ENCODE measurements at places on chromosomes 3 and 15. TPM values are rescaled to one million over a fixed set of nuclear protein-coding genes. Genes with fewer than 3 reads are reported as not detected.

DNA sequence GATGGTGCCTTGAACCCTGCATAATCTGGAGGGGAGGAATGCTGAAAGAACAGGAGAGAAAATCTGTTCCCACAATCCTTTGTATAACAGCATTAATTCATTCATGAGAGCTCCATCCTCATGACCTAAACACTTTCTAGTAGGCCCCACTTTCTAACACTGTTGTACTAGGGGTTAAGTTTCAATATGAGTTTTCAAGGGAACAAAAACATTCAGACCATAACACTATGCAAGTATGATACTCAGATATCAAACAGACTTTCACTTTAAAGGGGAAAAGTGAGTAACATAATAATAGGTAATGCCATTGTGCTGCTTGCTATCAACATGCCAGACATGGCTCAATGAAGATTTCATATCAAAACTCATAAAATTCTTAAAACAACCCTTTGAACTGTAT lies 32.4 kb upstream of the PLSCR2 start:
- no peak overlapping the region for H3K4me3 ChIP-seq
- DNase-seq = no peak
- H3K27me3 ChIP-seq = no peaks in the 10 kb centered on the region
- H3K36me3 ChIP-seq = no peaks in the 10 kb centered on the region
- H3K27ac ChIP-seq = no peak overlapping the region

DNA sequence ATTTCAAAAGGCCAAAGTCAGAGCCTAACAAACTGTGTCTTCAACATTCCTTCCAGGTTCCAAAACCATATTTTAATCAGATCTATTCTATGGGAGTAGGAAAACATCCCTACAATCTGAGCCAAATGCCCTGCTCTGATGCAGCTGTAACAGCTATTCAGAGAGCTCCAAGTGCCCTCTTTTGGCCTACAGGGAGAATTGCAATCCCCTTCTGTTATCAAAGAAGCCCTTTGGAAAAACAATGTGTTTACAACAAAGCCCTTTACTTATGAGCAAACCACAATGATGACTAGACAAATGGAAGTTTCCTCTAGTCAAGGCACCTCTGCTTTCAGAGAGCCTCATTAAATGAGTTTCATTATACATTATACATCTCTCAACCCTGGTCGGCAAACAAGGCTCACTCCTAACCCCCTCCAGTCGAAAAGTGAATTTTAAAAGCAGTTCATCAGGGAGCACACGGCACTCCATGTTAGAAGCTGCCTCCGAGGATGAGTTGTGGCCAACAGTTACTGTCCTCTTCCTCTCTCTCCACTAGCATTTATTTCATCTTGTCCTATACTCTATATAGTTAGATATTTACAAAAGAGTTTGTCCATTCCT lies 42.6 kb upstream of the TMCO5A start:
- H3K4me1 ChIP-seq = no peaks in the 10 kb centered on the region
- DNase-seq = no peak
- no peak overlapping the region for H3K4me3 ChIP-seq
- no peaks in the 10 kb centered on the region for H3K36me3 ChIP-seq

DNA sequence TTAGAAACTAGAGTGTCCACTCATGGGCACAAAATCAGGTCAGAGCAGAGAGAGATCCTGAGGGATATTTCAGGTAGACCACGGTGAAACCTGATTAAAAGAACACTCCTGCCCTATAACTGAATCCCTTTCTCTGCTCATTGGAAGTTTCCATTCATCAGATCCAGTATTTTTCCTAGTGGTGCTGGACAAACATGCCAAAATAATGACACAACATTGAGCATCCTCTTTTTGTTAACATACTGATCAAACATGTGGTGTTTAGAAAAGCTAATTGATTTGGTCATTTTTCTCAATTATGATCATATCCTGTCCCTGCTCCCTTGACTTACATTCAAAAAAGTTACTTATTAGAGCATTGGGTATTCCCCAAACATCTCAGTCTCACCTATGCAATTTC lies 27.2 kb downstream of the PTX3 start:
- DNase-seq = no peak
- H3K4me3 ChIP-seq = no peak overlapping the region
- no peaks in the 10 kb centered on the region for H3K27me3 ChIP-seq
- H3K4me1 ChIP-seq = no peaks in the 10 kb centered on the region

CCR2 gene
- total RNA-seq = 1.3 TPM

GASK1A gene
- 22.6 TPM for total RNA-seq

Data from breast epithelium (tissue), 4 donors.